ENCODE measurements at places on chromosomes 12 and 14.
A peak's percentile ranks its signal among the peaks of the same experiment; 100 is the strongest.

DNA sequence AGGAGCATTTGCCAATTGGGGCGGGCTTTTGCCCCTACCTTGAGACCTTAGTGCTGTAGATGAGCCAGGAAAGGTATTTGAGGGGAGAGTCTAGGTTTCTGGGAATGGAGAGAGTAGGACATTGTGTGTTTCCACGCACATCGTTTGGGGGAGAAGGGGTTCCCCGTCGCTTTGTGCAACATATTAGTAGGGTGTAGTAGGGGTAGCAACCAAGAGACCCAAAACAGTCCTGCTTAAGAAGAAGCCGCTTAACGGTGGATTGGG lies 694 bp upstream of the PTGES3 start:
- no peak for DNase-seq

DNA sequence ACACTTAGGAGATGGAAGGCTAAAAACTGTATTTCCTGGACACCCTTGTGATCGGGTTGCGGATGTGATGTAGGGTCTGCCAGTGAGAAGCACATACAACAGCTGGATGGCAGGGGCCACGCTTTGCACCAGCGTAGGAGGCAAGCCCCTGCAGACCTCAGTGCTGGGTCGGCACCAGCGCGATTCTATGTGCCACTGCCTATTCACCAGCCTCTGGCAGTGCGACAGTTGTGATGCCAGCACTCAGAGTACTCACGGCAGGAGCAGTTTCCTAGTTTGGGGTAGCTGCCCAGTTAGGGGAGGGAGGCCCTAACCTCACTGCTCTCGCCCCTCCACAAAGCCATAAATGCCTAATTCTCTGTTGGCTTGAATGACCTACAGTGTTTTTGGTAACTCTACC lies 31.6 kb downstream of the SPTLC2 start:
- DNase-seq = no peak

DNA sequence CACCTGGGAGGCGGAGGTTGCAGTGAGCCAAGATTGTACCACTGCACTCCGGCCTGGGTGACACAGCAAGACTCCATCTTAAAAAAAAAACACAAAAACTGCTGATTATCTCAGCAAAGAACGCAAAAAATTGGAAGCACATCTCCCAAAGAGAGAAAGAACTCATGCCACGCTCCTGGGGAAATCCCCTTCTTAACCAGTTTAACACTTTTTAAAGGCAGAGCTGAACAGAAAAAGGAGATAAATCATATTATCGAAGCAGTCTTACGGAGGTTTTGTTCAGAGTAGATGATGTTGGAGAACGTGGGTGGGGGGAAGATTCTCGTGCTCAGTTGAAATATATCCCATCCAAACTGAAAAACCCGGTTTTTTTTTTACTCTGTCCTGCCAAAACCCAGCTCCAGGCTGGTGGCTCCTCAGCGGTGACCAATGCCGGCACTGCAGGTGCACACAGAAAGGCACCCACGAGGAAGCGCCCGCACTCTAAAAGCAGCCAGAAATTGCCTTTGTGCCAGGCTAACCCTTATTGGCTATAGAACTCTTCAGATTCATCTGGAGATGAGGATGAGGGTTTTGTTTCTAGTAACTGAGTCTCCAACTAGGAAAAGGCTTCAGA lies 100.2 kb upstream of the PARP11 start:
- DNase-seq = peak; percentile 12

- no peak for DNase-seq
Observed at GRCh38 chr12:94875525-94875924, 128.0 kb downstream of the NDUFA12 start.

GRCh38 chr12:26156201-26156871 lies 31.5 kb upstream of the BHLHE41 start:
- DNase-seq = no peak

DNA sequence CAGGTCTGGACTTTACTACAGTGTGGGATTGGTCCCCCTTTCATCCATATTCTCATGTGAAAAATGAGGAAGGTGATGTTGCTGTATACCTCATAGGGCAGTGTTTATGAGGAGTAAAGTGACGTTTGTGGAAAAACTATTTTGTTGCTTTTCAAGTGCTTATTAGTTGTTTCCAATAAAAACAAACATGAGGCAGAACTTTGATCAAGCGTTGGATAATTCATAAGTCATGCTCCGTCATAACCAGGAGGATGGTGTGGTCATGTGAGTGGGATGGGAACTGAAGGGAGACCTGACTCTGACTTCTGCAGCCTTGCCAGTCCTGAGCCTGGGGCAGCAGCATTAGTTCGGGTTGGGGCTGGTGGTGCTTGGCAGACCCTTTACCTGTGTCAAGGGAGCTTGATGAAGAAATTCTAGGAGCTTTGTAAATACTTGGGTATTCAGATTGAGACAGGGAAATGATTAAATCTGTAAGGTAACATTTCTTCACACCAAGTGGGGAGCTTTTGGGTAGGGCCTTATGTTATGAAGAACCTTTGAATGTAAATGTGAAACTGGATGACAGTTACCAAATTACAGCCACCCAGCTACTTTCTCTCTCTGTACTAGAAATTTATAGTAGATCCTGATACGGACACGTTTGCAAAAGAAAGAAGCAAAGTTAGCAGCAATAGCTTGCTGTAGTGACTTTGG lies 462.4 kb upstream of the RGS6 start:
- no peak for DNase-seq

All from CD4-positive, alpha-beta memory T cell (primary cell).